ENCODE measurements at places on chromosomes 12 and 14. TPM values are rescaled to one million over a fixed set of nuclear protein-coding genes. Genes with fewer than 3 reads are reported as not detected.

VRTN gene
- not detected for total RNA-seq

RAPGEF3 gene
- 37.6 TPM for total RNA-seq

ACRBP gene
- total RNA-seq: 2.2 TPM

LRRC74A gene
- total RNA-seq: not detected

AKAP3 gene
- total RNA-seq: 2.4 TPM

GYS2 gene
- not detected for total RNA-seq

KRT77 gene
- total RNA-seq: not detected

CCNK gene
- total RNA-seq: 37.5 TPM

SPRING1 gene
- total RNA-seq: 9.2 TPM
